ENCODE measurements at places on chromosomes 2 and 18. TPM values are rescaled to one million over a fixed set of nuclear protein-coding genes. Genes with fewer than 3 reads are reported as not detected.

TTR gene
- total RNA-seq: not detected

MTA3 gene
- total RNA-seq: 33.3 TPM

STK16 gene
- total RNA-seq: 25.9 TPM

CPLX4 gene
- total RNA-seq: not detected

MEIS1 gene
- total RNA-seq: 2.4 TPM

RBBP8 gene
- total RNA-seq: 23.7 TPM

MAB21L4 gene
- total RNA-seq: 0.29 TPM

SNED1 gene
- total RNA-seq: 1.4 TPM

SCG2 gene
- 1.4 TPM for total RNA-seq

C1GALT1C1L gene
- 2.2 TPM for total RNA-seq

BMP10 gene
- total RNA-seq: not detected

All from A549 treated with dexamethasone at 1 μM for 4 hours (cell line).